Stimulated activated CD8-positive, alpha-beta memory T cell treated with anti-CD3 and anti-CD28 coated beads, Interleukin-4, amount 100 ng/mL, for 48 hours (primary cell): ENCODE measurements at places on chromosomes 7 and 10.

DNA sequence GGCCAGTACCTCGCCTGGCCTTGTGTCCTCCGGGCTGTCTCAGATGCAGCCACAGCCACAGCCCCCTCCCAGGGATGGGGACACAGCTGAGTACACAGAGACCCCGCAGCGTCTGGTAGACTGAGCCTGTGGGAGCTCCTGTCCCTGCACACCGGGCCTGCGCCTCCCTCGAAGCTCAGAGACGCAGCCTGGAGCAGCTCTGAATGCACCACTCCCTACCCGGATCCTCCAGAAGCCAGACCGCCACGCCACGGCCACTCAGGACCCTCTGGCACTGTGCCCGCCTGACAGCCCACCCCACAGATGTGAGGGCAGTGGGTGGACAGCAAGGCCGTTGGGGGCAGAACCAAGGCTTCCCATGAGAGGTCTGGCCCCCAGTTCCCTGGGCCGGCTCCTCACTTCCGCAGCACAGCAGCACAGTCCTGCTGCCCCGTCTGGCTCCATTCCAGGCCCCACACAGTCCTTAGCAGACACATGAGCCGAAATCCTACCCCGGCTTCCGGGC lies 40.8 kb downstream of the PAPOLB start:
- DNase-seq = no peak

DNA sequence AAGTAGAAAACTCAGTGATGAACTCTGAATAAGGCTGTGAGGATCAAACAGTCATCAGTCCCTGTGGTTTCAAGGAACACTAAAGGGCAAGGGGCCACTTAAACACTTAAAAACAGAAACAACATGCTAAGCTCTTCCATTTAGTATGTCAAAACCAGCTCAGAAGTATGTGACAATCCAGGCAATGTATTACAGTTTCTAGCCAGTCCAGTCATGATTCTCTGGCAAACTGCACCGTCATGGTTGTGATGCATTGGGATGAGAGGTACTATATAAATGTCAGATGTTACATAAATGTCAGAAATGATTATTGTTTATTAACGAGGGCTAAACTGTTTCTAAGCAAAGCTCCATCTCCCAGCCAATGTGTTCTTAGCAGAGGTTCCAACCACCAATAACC lies 4.7 kb upstream of the CREB5 start:
- no peak for DNase-seq

- DNase-seq = no peak
Observed at GRCh38 chr7:157006205-157006747, 4.2 kb downstream of the MNX1 start.

GRCh38 chr10:54133203-54133602 lies 667.8 kb downstream of the PCDH15 start:
- no peak for DNase-seq

DNA sequence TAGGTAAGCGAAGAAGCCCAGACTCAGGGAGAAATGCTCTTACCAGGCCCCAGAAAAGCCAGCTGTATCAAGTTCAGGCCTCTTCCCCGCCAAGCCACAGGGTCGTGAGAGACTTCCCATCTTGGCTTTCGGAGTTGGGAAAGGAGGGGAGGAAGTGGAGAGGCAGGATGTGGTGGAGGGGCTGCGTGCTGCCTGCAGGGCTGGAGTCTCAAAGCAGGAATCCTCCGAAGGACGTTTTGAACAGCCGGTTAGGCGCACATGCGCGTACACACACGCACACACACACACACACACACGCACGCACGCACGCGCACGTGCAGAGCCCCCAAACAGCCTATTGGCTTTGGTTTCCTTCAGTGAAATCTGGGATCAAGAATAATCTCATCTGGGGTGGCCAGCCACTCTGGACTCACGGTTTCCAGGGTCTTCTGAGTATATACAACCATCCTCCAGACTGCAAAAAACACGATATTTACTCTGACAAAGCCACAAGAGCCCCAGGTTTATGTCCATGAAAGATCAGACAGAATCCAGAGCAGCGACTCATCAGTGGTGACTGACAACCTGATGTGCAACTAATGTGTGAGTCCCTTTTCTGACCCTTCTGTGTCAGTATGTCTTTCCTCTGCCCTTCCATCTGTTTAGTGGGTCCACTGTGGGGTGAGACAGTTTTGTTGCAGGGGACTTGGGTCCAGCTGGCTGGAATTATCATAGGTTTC lies 115.0 kb upstream of the ZNF438 start:
- no peak for DNase-seq

- DNase-seq = no peak
Observed at GRCh38 chr7:142716596-142716995, 32.7 kb upstream of the PRSS1 start.

DNA sequence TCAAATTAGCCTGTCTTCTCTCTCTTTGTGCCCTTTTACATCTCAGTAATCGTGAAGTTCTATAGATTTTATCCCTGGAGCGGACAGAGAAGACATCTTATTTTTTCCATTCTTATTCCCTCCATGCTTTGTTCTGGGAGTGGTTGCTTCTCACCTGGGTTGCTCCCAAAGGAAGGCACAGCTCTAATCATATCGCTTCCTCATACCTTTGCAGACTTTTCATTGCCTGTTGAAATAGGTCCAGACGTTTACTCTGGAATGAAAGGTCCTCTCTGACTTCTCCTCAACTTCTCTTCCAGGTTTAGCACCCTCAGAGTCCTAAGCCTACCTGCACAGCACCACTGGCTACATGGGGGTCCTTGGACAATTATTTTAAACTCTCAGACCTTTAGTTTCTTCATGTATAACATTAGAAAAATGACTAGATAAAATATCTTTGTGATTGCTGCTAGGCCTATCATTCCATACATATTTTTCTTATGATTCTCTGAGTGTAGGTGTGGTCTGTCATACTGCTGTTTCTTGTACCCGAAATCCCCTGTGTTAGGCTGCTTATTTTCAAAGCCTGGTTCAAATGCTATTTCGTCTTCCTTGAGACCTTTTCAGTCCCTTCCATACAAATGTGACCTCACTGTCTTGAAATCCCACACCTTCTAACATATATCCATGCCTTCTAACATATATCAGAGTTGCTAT lies 418.1 kb downstream of the GFRA1 start:
- no peak for DNase-seq

- no peak for DNase-seq
Observed at GRCh38 chr7:46738796-46739195, 817.7 kb upstream of the IGFBP3 start.

DNA sequence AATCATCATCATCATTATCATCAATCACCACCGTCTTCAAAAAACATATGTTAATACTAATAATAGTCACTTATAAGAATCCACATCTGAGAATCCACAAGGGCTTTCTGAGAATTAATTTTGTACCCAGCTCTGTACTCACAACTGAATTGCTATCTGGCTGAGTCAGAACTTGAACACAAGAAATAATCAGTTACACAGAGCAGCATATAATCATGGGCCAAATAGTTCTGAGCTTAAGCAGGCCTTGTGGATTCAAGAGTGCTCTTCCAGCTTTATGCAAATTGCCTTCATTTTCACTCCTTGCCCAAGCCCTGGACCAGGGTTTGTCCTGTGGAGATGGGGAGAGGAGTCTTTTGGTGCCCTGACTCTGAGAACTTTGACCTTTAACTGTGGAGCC lies 304.5 kb downstream of the ZNF248 start:
- no peak for DNase-seq

GRCh38 chr7:45609180-45609579 lies 35.0 kb downstream of the ADCY1 start:
- DNase-seq = no peak

GRCh38 chr7:48173313-48173712 lies 2.1 kb downstream of the ABCA13 start:
- no peak for DNase-seq

GRCh38 chr7:85452674-85453073 lies 265.8 kb upstream of the SEMA3D start:
- no peak for DNase-seq

- no peak for DNase-seq
Observed at GRCh38 chr7:133191787-133192186, 61.1 kb upstream of the EXOC4 start.

GRCh38 chr7:142231716-142232115 lies 26.1 kb downstream of the PRSS58 start:
- peak; percentile 25 for DNase-seq

DNA sequence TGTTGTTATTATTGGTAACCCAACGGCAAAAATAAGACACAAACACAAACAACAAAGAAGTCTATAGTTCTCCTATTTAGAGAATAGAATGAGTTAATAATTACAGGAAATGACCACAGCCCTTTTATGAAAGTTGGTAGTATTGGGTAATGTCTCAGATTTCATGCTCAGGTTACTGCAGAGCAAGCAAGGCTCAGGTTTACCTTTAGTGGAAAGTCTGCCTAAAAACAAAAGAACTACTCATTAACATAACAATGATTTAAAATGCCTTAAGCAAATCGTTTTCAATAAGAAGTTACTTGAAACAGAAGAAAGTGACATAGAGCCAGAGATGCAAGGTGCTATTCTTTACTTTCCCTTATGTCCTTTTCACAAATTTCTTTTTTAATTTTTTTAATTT lies 441.2 kb downstream of the PLXDC2 start:
- DNase-seq = no peak

GRCh38 chr10:43971981-43972380 lies 323.3 kb upstream of the ZNF32 start:
- no peak for DNase-seq

DNA sequence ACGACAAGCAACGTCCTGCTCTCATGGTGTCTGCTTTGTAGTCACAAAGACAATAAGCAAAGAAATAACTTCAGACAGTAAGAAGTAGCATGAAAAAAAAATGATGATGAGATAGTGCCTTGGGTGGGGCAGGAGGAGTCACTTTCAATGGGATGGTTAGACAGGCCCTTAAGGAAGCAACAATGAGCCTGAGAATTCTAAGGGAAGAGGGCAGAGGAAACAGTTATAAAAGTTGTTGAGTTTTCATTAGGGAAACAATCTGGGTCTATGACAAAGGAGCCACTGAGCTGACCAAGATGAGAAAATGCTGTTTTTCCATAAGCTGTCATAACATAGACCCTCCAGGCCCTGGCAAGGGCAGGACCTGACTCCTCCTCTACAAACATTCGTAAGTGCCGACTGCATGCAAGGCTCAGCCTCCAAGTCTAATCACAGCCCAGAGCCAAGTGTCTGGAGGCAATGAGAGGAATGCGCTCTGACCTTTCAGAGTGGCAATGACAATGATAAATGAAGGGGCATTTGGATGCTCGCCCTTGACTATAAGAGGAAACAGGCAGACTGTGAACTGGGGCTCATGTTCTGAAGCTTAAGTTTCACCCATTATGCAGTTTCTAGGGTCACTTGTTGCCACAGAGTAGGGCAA lies 43.7 kb downstream of the PPP1R3C start:
- DNase-seq = no peak

GRCh38 chr10:70613941-70614340 lies 11.4 kb upstream of the PRF1 start:
- DNase-seq = no peak

- DNase-seq = no peak
Observed at GRCh38 chr7:42254217-42254616, 17.2 kb upstream of the GLI3 start.

DNA sequence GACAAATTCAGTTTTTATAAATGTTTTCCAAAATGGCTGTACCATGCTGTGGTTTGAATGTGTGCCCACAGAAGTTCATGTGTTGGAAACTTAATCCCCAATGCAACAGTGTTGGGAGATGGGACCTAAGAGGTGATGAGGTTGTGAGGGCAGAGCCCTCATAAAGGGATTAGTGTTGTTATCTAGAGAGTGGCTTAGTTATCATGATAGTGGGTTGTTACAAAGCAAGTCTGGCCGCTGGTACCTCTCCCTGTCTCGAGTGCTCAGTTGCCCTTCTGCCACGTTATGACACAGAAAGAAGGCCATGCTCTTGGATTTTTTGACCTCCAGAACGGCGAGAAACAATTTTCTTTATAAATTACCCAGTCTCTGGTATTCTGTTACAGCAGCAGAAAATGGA lies 119.0 kb downstream of the BTAF1 start:
- no peak for DNase-seq

GRCh38 chr10:69405221-69405620 lies 11.5 kb downstream of the TACR2 start:
- no peak for DNase-seq

GRCh38 chr10:133242611-133243356 lies 5.1 kb downstream of the VENTX start:
- no peak for DNase-seq

GRCh38 chr7:31056775-31057346 lies 4.8 kb downstream of the ADCYAP1R1 start:
- no peak for DNase-seq

DNA sequence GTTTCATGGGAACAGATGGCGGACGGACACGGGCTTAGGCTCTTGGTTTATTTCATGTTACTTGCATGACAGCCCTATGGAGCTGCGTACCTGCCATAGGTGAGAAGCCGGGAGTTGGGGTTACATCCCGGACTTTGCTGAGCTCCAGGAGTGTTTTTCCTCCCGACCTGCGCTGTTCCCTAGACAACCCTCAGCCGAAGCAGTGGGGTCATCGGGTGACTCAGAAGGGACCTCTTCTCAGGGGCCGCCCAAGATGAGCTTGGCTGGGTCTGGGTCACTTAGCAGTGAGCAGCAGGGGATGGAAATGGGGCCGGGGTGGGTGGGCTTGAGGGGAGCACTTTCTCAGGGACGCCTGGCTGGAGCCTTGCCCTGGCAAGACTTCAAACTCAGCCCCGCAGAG lies 11.9 kb downstream of the CUX1 start:
- no peak for DNase-seq

- no peak for DNase-seq
Observed at GRCh38 chr7:94401428-94401814, 6.7 kb downstream of the COL1A2 start.

DNA sequence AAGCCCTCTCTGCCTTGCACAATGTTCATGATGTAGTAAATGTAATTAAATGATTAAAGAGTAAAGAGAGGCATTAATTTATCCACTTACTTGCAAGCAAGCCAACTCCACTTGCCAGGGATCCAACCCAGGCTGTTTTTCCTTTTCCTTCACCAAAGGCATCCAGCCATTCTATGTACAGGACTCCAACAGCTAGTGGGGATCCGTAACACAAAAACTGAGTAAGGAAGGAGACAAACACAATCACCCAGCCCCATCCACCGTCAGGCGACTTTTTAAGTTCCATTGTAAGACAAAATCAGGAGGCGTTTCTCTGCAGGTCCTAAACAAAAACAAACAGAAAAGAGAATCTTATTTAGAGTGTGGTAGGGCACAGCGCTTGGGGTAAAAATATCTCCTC lies 25.6 kb downstream of the SLC16A9 start:
- no peak for DNase-seq

GRCh38 chr7:130421684-130422083 lies 19.1 kb downstream of the CEP41 start:
- no peak for DNase-seq

GRCh38 chr7:17347401-17347800 lies 48.9 kb downstream of the AHR start:
- DNase-seq = no peak

GRCh38 chr7:4774658-4775249 lies 669 bp upstream of the AP5Z1 start:
- DNase-seq = peak; percentile 44

GRCh38 chr10:5629303-5630111 lies 36.9 kb downstream of the ASB13 start:
- DNase-seq = peak; percentile 93

- DNase-seq = no peak
Observed at GRCh38 chr10:44253769-44254462, 131.0 kb downstream of the CXCL12 start.

GRCh38 chr7:14787551-14787950 lies 115.0 kb downstream of the DGKB start:
- DNase-seq = no peak
